ENCODE measurements at places on chromosomes 1 and 21.
A peak's percentile ranks its signal among the peaks of the same experiment; 100 is the strongest.

DNA sequence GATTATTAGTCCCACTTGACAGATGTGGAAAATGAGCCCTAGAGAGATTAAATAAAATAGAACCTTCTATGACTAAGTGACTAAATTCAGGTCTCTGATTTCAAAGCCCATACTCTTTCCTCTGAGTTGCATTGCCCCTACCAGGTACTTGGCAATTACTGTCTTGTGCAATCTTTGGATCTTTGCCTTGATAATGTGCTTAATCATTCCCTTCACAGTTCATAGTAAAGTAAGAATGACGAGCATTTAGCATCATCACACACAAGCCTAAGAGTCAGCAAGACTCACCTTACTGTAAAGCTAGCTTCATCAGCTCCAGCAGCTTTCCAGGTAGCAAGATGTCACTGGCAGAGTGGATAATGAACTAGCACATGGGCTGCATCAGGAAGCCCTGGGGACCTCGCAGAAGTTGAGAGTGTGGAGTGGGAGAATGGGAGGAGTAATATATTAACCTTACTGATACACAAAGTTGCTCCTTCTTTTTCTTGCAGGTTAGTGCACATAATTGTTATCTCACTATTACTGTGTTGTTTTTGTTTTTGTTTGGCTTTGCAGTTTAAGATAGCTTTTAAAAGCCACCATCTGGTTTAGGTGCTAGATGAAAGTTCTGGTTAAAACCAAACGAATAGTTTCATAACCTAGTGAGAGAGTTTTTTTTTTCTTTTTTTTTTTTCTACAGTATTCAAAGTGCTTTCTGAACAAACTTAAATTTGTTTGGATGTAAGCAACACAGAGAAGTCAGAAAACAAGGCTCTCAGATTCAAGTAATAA lies 71.8 kb downstream of the PBX1 start:
- DNase-seq: no peak

- no peak for DNase-seq
Measured at GRCh38 chr1:160882582-160882981, 2.4 kb downstream of the ITLN1 start.

- DNase-seq: no peak
Measured at GRCh38 chr1:51679435-51679834, 62.5 kb downstream of the OSBPL9 start.

- no peak for DNase-seq
Measured at GRCh38 chr1:76827066-76827465, 40.2 kb upstream of the ST6GALNAC5 start.

DNA sequence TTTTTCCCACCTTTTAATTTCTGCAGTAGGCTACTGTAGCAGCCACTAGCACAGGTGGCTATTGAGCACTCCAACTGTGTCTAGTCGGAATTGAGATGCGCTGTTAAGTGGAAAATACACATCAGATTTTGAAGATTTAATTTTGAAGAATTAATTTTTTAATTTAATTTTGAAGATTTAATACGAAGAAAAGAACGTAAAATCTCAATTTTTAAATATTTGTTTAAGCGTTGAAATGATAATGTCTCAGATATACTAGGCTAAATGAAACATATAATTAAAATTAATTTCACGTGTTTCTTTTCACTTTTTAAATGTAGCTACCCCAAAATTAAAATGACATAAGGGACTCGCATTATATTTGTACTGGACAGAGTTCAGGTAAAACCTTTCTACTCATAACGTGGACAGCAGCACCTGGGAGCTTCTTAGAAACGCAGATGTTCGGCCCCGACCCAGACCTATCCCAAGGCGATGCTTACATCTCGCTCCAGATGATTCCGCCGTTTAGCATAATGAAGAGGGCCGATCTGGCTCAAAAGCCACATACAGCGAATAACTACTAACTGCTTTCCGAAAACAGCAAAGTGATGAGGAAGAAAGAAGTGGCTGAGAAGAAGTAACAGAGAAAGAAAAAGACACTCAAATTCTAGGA lies 717 bp downstream of the CRYZL1 start:
- DNase-seq: no peak

- DNase-seq: no peak
Measured at GRCh38 chr1:79457562-79458224, 451.2 kb upstream of the ADGRL4 start.

- no peak for DNase-seq
Measured at GRCh38 chr1:51576923-51577322, 40.0 kb upstream of the OSBPL9 start.

DNA sequence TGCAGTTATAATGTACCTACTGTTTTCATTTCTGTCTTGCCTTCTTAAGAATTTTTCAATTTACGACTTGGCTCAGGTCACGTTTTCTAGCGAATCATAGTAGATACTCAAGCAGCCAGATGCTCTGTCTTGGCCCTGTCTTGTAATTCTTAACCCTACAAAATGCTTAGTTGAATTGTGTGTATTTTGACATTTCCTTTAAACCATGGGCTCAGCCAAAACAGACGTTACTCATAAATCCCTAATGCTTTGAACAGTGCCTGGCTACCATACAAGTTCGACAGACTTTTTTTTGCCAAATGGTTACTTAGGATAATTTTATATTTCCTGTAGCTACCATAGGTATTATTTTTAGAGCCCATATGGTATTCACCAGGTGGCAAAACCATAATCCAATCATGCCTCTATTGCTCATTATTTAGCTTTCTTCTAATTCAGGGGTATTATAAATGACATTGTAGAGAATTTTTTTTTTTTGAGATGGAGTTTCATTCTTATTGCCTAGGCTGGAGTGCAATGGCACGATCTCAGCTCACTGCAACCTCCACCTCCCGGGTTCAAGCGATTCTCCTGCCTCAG lies 54.3 kb downstream of the KCNK1 start:
- no peak for DNase-seq

DNA sequence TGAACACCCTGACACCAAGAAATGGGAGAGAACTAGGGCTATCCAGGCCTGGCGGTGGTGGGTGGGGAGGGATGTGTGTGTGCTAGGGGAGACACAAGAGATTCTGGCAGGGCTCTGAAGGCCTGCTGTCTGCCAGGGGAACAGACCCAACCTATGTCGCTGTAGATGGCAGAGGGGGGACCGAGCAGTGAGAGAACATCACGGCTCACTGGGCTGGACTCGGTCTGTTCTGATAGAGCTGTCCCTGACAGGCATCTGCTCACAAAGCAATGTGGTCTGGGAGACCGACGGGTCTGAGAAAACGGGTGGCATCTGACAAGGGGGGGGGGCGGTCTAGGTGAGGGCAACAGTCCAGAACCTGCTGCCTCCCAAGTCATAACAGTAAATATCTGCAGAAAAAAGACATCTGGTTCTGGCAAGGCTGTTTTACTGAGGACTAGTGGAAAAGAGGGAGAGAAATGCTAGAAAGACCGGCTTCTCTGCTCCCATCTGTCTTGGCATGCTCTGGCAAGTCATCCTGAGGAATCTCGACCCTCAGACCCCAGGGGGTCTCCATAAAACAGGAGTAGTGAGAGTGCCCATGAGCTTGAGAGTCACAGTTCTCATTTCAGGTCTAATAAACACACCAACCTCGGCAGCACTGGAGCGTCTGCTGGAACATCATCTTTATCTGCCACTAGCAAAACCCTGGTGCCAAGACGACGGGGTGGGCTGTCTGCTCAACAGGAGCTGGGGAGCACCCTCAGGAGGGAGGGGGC lies 36.5 kb downstream of the SLC66A1 start:
- no peak for DNase-seq

DNA sequence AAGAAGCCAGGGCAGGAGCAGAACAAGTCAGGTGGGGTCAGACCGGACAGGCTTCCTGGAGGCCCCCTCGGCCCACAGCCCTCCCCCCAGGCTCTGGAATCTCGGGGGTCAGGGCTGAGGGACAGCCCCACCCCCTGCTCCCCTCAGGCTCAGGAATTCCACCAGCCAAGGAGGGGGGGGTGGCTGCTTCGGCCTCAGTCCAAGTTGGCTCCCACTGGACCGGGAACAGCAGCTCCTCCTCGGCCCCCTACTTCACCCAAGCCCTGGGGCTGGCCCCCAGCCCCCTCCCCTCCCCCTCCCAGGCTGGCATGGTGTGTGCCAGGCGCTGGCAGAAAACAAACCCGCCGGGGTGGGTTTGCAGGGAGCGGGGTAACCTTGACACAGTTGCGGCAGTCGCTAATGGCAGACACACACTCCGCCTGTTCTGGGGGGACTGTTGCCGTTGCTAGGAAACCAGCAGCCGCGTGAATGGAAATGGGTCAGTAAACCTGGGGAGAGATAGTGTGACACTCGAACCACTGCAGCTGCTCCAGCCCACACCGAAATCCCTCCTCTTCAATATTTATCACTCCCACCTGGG lies 32.4 kb downstream of the AHDC1 start:
- no peak for DNase-seq

DNA sequence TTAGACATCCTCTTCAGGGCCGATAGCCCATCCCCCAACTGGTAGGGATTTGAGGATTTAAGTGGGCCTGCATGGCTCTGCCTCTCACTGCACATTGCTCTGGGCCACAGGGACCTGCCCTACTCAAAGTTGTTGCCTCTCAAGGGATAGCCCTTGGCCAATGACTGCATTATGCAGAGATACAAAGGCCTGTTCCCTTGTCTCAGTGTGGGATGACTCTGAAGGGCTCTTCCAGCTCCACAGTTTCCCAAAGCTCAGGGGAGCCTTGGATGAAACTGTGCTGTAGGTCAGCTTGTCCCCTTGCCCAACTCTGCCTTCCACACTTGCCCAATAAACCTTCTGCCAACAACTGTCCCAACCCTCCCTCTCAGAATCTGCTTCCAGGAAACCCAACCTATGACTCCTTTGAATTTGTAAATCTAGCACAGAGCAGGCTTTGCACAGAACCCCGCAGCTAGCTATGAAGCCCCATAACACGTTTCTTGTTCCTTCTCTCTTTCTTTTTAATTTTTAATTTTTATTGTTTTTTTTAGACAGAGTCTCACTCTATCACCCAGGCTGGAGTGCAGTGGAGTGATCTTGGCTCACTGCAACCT lies 42.5 kb downstream of the SLC9C2 start:
- DNase-seq: no peak

GRCh38 chr21:24046829-24047443 lies 1560.3 kb downstream of the MRPL39 start:
- DNase-seq: no peak

- DNase-seq: no peak
Measured at GRCh38 chr1:31648641-31649357, 4.1 kb upstream of the PEF1 start.

DNA sequence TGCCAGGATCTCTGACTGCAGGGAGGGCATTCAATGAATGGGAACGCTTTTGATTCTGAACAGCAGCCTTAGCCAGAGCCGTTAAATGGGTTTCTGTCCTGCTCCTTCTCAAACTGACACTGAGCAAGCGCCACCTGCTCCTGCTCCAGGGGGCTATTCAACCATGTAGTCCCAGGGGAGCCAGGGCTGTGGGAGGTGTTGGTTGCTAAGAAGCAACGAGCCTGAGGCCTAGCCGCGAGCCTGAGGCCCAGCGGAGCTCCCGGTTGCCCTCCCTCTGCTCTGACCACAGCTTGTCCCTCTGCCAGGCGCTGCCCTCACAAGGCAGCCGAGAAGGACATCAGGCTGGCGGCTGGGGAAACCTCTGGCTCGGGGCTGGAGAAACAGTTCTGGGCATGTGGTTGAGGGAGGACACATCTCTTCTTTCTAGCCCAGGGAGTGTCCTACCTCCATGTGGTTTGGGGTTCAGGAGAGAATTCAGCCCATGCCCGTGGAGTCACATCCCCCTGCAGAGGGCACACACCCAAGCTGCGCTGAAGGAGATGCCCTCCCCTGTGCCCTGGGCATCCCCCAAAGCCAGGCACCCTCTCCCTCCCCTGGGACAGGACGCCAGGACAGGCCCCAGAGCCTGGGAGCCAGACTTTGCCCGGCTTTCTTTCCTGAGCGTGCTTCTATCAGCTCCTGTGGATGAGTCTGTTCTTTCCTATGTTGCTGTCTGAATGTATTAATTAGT lies 18.0 kb downstream of the PCP4 start:
- DNase-seq: peak; percentile 92

DNA sequence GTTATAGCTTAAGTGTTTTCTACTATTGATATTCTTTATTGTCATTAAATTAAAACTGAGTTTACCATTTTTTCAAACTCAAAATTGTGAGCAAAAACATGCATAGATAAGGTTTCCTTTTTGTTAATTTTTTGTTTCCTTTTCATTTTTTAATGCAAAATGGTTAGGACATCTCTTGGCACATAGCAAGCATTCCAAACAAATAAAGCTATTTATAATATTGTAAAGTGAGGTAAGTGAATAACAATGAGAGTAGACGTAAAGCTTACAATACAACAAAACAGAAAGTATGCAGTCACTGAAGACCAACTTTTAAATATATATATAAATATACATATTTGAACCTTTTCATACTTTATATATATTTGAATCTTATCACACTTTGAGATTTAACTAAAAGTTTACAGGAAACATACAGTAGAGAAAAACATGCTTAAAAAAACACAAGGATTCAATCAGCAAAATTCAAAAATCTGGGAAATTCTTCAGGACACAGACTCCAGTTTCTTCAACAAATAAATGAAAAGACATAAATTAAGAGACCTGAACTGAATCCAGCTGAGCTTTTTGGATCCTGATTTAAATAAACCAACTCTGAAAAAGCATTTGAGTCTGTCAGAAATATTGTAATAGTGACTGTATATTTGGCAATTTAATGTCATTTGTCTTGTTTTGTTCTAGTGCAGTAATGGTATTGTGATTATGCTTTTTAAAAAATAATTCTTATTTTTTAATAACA lies 67.5 kb upstream of the SAMSN1 start:
- DNase-seq: no peak

- DNase-seq: no peak
Measured at GRCh38 chr21:42619166-42619565, 34.3 kb upstream of the PDE9A start.

GRCh38 chr1:55280731-55281130 lies 65.6 kb upstream of the USP24 start:
- no peak for DNase-seq
